ENCODE measurements at places on chromosomes 7 and 10.

DNA sequence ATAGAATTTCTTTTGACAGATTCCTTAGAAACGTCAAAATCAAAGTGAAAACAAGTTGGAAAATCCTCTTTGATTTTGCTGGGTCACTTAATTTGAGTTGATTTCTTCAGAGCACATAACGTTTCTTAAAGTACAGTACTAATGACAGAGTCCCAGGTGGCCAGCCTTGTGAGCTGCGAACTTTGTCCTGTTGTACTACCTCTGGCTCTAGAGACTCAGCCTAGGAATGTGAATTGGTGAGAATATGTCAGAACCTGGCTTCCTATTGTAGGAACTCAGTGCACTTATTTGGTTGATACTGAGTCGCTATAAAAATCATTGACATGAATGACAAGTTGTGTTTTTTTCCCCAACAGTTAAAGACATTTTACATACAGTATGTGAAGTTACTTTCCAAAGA lies 20.2 kb downstream of the SDK1 start:
- DNase-seq, result no peak

DNA sequence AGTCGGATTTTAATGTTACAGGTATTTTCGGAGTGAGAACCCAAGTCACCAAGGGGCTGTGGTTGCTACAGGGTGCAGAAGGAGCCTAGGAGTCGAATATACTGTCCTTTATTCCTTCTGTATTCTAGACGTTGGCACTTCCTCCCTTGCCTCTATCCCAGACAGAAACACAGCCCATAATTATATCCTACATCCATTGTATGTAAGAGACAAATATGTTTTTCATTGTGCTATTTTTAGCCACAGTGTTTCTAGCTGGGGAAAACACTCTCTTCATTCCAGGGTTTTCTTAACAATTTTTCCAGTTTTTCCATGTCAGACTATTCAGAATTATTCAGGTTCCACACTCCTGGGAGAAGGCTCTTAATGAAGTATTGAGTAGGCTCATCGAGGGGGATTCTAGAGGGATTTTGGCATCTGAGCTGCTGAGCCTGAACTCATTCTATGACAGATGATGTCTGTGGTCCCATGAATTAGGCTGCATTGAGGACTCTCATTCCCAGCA lies 32.6 kb downstream of the KIAA1217 start:
- DNase-seq, result no peak

- no peak for DNase-seq
Observed at GRCh38 chr7:107396990-107397389, 72.9 kb upstream of the GPR22 start.

DNA sequence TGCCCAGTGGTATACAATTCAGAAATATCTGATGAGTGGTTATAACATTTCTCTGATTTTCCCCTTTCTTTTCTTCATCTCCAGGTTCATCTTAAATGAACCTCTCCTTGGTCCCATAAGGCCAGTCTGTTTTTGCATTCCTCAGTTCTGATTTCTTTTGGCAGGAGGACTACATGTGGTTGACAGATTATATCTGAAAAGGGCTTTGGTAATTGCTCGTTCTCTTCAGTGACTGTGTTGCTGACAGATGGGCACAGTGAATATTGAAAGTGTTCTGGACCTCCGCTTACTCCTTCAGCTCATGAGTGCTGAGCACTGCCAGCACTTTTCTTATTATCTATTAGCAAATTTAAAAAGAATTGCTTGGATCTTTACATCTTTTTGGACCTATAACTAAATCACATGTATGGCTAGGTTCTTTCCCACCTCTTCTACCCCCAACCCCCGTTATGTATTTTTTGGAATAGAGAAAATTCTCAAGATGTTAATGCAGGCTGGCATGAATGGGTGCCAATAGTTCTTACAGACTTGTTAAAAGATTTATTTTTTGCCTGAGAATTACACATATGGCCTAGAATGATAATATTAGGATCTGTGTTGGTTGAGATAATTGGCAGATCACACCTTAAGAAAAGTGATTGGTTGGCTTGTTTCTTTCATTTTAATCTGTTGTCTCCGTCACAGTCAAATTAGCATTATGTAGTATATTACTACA lies 323.0 kb downstream of the EXOC4 start:
- DNase-seq, result no peak

- DNase-seq, result no peak
Observed at GRCh38 chr7:132857031-132857430, 224.9 kb downstream of the CHCHD3 start.

- DNase-seq, result no peak
Observed at GRCh38 chr10:43108951-43109350, 29.3 kb upstream of the CSGALNACT2 start.

DNA sequence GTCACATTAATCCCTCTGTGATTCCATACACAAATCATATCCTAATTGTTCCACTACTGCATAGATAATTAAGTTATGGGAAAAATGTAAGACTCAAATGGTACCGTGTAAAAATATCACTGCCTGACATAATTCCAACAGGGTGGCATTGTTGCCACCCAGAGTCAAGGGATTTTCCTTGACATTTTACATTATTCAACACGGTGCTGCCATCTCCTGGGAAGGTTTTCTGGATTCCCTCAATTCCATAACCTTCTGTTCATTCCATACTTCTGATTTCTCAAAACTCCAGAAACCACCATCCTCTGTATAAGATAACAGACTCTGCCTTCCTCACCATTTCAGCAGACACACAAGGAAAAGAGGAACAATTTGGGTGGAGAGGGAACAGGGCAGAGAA lies 495.9 kb downstream of the XPNPEP1 start:
- no peak for DNase-seq

GRCh38 chr10:113169853-113170460 lies 219.9 kb downstream of the TCF7L2 start:
- no peak for DNase-seq

- no peak for DNase-seq
Observed at GRCh38 chr10:45451407-45451806, 77.4 kb downstream of the ALOX5 start.

DNA sequence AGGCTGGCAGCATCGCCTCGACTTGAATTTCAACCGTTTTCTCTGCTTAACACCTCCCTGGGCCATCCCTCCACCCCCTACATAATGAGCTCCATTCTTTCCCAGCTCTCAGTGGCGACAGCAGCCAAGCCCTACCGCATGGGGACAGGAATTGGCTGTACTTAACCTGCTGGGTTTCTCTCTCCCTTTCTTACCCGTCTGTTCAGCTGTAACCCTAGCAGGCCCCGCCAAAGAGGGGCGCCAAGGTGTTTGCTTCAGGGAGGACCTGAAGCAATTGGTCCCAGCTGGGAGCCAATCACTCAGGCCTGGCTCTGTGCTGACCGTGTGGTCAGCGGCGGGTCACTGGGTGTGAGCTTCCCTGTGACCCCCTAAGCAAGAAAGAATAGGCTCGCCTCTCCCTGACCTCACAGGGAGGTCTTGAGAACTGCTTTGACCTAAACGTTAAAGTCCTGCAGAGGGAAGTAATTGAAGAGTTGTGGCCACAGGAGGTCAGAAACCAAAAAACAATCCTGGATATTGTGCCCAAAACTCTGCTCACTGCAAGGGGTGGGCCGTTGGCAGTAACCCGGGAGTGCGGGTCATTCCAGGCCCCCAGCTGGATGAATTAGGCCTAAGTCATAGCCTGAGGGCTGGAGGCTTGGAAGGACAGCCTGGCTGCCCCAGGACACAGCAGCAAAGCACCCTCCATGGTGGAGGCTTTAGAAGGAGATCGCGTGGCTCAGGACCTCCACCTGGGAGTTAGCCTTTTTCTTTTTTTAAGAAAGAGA lies 114.6 kb downstream of the ITIH5 start:
- no peak for DNase-seq

- DNase-seq, result no peak
Observed at GRCh38 chr10:21076381-21076780, 179.3 kb upstream of the NEBL start.

DNA sequence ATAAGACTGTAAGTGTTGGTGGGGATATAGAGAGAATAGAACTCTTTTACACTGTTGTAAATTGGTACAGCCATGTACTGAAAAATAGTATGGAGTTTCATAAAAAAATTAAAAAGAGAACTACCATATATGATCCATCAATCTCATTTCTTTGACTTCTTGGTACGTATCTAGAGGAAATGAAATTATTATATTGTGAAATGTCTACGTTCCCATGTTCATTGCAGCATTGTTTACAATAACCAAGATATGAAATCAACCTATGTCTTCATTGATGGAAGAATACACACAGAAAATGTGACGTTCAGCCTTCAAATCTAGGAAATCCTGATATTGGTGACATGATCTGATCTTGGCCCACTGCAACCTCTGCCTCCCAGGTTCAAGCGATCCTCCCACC lies 32.0 kb downstream of the SHOC2 start:
- no peak for DNase-seq

- DNase-seq, result no peak
Observed at GRCh38 chr7:79953130-79953529, 181.5 kb upstream of the GNAI1 start.

DNA sequence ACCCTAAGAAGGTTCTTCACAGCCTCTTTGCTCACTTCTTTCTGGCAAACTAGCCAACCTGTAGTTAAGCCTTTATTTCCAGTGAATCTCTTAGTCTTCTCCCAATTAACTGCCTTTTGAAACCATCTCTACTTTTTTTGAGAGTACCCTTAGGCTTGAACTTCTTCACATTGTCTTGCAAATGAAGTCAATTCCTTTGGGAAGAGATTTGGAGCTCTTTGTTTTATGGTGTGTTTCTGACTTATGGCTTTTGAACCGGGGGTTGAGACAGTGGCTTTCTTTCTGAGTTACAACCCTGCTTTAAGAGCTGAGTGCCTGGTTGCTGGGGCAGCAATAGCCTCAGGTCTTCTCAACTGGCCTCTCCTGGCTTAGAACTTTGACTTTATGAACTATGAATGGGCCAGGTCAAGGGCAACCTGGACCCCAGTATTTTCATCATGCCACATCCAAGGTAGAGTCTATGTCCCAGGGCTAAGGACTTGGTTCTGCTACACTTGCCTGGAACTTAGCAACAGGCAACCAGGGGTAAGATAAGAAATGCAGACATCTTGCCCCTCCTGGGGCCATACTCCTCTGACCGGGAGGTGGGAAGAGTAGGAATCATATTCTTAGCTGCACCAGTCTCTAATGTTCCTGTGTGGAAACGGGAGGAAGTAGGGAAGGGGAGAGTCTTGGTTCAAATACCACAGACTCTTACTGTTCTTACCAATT lies 53.0 kb downstream of the SP4 start:
- DNase-seq, result no peak

GRCh38 chr7:140724706-140725105 lies 28.2 kb downstream of the NDUFB2 start:
- no peak for DNase-seq

DNA sequence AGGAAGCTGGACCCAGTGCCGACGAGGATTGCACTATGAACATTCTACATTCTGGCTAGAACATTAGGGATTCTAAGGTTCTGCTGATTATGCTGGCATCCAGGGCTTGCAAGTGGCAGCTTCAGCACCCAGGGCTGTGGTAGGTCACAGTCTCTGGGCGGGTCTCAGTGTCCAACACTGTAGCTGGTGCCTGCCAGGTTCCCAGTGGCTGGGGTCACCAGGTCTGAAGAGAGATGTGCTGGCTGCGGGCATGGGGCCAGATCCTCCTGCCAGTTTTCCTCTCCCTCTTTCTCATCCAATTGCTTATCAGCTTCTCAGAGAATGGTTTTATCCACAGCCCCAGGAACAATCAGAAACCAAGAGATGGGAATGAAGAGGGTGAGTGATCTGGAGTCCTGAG lies at the start of gene PTTG1IP2:
TSS of gene PTTG1IP2 (plus strand) at position 86 of the 400 bp plus-strand sequence. CDS start at position 234, 148 bp downstream.
- DNase-seq, result no peak

DNA sequence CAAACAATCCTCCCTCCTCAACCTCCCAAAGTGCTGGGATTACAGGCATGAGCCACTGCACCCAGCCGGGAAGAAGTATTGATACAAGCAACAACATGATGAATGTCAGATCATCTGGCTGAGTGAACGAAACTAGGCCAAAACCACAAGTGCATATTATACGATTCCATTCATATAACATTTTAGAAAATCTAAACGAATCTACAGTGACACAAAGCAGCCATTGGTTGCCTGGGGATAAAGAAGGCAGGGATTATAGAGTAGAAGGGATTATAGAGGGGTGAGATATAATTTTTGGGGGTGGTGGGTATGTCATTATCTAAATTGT lies 11.5 kb upstream of the RHBDD2 start:
- DNase-seq, result no peak

GRCh38 chr7:154372011-154372601 lies 319.9 kb downstream of the DPP6 start:
- DNase-seq, result no peak

GRCh38 chr10:128542659-128543058 lies 416.4 kb upstream of the MKI67 start:
- DNase-seq, result no peak

DNA sequence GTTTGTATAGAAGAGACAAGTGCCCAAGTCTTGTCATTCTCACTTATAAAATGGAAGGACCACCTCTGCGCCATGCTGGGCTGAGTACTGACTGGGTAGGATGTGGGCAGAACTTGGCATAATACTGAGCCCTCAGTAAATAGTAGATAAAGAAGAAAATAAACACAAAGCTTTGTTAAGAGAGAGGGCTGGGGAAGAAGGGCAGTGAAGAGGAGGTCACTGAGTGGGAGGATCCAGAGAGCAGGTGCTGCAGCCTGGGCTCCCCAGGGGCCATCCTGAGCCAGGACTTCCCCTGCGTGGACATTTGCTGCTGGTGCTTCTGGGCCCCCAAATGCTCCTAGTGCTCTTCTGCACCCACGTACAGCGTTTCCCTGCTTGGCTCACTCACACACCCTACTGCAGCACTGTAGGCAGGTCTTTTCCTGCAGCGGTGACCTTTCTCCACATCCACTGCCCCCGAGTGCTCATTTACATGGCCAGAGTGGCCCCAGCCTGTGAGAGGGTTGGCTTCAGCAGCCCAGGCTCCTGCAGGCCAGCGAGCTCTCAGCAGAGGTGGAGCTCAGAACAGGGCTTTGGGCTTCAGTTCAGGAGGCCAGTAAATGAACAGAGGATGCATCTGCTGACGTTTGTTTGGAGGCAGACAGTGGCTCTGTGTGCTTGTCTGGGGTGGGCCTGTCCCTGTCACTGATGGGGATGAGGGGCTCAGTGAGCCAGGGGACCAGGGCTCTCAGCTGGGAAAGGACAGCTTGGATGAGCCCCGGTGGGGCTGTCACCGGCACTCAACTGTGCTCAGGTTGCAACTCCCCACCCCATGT lies 164.6 kb downstream of the ADARB2 start:
- no peak for DNase-seq

- DNase-seq, result no peak
Observed at GRCh38 chr7:29858191-29858951, 52.1 kb downstream of the WIPF3 start.

DNA sequence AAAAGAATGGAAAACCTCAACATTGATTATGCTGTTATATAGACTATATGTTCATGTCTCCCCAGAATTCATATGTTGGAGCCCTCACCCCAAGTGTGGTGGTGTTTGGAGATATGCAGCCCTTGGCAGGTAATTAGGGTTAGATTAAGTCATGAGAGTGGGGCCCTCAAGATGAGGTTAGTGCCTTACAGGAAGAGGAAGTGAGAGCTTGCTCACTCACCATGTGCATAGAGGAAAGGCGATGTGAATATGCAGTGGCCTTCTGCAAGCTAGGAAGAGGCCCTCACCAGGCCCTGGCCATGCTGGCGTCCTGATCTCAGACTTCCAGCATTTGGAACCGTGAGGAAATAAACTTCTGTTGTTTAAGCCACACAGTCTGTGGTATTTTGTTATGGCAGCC lies 14.8 kb downstream of the ZNF33A start:
- no peak for DNase-seq

GRCh38 chr10:49344840-49345239 lies 45.9 kb downstream of the C10orf71 start:
- no peak for DNase-seq

GRCh38 chr10:33819206-33819605 lies 484.7 kb upstream of the NRP1 start:
- DNase-seq, result no peak
